ENCODE measurements at places on chromosomes 16 and 17. TPM values are rescaled to one million over a fixed set of nuclear protein-coding genes. Genes with fewer than 3 reads are reported as not detected.

EVPLL gene
- total RNA-seq = not detected

TNS4 gene
- not detected for total RNA-seq

SPHK1 gene
- 7.3 TPM for total RNA-seq

CFAP97D1 gene
- total RNA-seq = not detected

MYO15B gene
- total RNA-seq = 25.9 TPM

CACNG1 gene
- total RNA-seq = not detected

MARCHF10 gene
- 0.20 TPM for total RNA-seq

NPIPA3 gene
- 0.70 TPM for total RNA-seq

ABR gene
- total RNA-seq = 25.5 TPM

ATAD5 gene
- 0.44 TPM for total RNA-seq

SNX11 gene
- total RNA-seq = 9.1 TPM

SLFN13 gene
- total RNA-seq = 1.6 TPM

LITAFD gene
- not detected for total RNA-seq

SLFN14 gene
- not detected for total RNA-seq

SLC35G6 gene
- total RNA-seq = not detected

TBC1D3B gene
- 2.2 TPM for total RNA-seq

CCDC78 gene
- 0.16 TPM for total RNA-seq

ERAL1 gene
- 14.9 TPM for total RNA-seq

FSCN2 gene
- 7.9 TPM for total RNA-seq

CCL17 gene
- total RNA-seq = not detected

CASKIN1 gene
- 0.78 TPM for total RNA-seq

MT1A gene
- 2.9 TPM for total RNA-seq

SOX15 gene
- total RNA-seq = not detected

KRT33A gene
- not detected for total RNA-seq

CRHR1 gene
- not detected for total RNA-seq

CDH13 gene
- total RNA-seq = 0.16 TPM

STX1B gene
- 1.4 TPM for total RNA-seq

INCA1 gene
- 0.37 TPM for total RNA-seq

G6PC1 gene
- 0.17 TPM for total RNA-seq

NPIPA7 gene
- total RNA-seq = 1.6 TPM

All from pancreas (tissue), 10 donors.